ENCODE measurements at places on chromosomes 13 and 19.
A peak's percentile ranks its signal among the peaks of the same experiment; 100 is the strongest.

- DNase-seq = no peak
Observed at GRCh38 chr13:35712907-35713761, 236.6 kb upstream of the MAB21L1 start.

DNA sequence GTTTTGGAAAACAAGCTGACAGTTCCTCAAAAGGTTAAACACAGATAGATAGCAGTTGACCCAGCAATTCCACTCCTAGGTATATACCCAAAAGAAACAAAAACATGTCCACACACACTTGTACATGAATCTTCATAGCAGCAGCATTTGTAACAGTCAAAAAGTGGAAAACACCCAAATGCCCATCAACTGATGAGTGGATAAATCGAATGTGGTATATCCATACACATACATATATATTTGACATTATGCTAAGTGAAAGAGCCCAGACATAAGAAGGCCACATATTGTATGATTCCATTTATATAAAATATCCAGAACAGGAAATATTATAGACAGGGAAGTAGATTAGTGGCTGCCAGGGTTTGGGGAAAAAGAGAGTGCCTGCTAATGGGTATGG, 7.9 kb upstream of the HMGB1 start:
- no peak for DNase-seq

GRCh38 chr13:72692884-72693514, 34.4 kb downstream of the MZT1 start:
- DNase-seq = no peak

DNA sequence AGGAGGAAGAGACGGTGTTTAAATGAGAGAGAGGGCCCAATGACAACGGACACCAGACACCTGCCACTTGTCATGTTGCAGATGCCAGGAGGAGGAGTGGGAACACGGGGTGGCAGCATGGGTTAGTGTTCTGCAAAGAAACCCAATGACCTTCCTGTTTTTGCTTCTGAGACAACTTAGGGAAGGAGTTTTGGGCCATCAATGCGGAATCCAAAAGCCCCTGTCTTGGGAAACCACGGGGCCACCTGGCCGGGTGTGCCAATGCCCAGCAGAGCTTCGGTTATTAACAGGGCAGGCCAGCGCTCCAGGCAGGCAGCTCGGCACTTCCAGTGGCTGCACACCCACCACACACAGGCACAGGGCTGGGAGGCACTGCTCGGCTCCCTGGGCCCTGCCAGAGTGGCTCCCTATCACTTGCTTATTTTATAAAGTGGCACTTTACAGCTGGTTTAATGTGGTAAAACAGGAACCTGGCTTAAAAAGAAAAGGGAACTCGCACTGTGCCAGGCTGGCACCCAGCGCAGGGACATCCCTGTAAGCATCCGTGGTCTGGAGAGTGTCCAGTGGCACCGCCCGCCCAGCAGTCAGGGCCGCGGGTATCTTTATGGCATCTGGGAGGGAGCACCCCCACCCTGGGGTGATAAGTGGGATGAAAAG, 19.1 kb downstream of the ELL start:
- DNase-seq = peak; percentile 57

DNA sequence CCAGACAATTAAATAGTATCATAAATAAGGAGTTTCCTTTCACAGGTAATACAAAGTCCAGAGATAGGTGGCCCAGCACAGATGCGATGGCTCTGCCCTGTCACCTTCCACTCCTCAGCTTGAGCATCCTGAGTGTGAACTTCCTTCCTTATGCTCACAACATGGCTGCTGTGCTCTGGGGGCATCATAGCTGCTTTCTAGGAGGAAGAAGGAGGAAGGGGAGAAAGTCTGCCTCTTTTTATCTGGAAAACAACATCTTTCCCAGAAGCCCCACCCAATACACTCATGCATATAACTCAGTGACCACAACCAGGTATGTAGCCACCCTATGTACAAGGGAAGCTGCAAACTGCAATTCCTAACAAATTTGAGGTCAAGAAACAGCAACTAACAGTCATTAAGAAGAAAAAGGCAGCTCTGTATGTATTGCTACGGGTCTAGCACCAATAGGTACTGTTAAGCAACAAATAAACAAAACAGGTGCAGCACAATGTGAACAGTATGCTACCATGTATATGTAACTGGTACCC, 201.2 kb upstream of the UBL3 start:
- DNase-seq = no peak

GRCh38 chr19:10238172-10238783, 7.1 kb upstream of the S1PR2 start:
- no peak for DNase-seq

- DNase-seq = no peak
Observed at GRCh38 chr13:79185580-79185979, 220.5 kb downstream of the RBM26 start.

- DNase-seq = no peak
Observed at GRCh38 chr13:100724568-100724967, 50.0 kb upstream of the TMTC4 start.

DNA sequence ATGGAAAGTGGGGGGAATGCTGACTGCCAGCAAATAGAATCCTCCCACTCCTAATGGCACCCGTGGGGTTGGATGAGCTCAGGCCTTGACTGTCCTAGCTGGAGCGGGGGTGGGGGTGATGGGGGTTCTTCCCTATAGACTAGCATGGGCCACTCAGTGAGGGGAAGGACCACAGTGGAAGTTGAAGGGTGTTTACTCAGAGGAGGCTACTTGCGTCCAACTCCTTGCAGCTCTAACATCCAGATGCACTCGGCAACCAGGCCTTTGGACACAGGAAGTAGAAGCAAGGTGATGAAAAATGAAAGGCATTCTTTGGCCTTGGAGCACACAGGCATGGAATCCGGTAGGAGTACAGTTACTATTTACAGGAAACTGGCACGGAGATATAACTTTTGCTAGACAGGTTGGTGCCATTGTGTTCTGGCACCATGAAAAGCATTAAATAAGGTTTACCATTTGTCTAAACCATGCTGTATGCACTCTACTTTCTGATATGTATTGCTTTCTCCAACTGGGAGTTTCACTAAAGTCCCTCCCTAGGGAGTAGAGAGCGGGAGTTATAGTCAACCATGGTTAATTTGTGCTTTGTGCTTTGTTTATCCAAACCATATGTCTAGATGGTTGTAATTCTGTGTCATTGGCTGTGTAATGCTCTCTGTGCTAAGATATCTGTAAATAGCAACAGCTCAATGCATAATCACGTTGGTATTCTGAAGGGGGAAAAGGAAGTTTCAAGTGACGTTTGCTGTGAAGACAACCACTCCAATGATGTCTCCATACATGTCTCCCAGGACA, 125.3 kb downstream of the TSHZ3 start:
- no peak for DNase-seq

DNA sequence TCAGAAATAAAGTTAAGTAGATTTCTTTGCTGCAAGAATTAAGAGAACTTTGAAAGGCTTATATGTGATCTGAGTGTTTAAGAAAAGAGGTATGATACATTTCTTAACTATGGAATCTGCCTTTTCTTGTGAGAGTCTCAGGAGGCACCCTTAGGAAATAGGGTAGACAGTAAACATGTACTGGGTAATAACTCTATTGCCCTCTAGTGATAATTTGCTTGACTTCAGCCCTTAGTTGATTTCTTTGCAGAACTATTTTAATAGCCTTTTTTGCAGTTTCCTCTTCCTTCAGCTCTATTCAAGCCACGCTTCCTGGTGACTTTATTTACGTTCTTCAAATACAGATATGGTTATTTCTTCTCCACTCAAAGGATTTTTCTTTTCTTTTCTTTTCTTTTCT, 37.0 kb upstream of the CCNA1 start:
- DNase-seq = peak; percentile 64

GRCh38 chr13:75881109-75881775, 245.1 kb downstream of the LMO7 start:
- DNase-seq = peak; percentile 14

DNA sequence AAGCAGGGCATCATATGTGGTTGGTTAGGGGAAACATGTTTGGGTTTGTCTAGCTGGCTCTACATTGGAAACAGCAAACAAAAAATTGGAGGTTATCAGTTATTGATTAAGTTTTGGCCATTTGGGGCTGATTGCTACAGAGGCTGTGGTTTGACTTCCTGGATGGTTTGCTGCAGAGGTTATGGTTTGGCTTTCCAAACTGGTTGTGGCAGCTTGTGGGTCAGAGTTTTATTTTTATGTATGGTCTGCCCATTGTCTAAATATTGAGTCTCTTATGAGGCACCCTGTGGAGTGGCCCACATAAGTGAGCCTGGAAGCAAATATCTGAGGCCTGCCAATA, 261.6 kb downstream of the GPC5 start:
- no peak for DNase-seq

GRCh38 chr19:50325310-50326100, 3.7 kb downstream of the KCNC3 start:
- DNase-seq = peak; percentile 73

DNA sequence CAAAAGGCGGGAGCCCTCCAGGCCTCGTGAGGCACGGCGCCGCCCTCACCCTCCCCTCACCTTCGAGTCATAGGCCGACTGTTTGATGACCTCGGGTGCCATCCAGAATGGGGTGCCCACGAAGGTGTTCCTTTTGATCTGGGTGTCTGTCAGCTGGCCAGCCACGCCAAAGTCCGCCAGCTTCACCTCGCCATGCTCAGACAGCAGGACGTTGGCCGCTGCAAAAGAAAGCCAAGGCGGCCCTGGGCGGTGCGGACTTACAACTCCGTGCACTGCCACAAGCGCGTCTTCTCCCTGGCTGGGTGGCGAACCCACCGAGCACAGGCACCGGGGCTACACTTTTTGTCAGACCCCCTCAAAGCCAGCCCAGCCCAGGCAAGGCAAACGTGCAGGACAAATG, 102.1 kb downstream of the STK24 start:
- DNase-seq = no peak

DNA sequence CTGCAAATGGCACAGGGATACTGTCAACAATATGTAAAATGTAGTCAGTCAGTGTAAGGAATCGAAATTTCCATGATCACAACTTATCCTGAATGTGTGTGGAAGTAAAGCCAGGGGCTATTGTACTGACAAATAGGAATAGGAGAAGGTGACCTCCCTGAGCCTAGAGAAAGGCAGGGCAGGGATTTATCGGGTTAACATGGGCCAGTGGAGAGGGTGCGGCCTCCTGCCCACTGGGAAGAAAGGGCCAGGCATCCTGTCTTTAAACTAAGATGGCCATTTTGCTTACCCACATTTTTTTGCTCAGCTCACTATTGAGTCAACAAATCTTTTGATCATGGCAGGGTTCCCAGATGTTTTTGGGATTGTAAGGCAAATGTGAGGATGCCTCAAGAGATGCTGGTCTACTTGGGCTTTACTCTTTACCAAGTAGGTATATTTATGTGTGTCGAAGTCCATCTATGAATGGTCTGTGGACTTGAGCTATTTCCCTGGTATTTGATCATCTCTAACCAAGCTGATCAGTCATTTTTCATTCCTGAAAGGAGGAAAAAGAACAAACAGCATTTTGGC, 116.6 kb upstream of the RNF113B start:
- no peak for DNase-seq

DNA sequence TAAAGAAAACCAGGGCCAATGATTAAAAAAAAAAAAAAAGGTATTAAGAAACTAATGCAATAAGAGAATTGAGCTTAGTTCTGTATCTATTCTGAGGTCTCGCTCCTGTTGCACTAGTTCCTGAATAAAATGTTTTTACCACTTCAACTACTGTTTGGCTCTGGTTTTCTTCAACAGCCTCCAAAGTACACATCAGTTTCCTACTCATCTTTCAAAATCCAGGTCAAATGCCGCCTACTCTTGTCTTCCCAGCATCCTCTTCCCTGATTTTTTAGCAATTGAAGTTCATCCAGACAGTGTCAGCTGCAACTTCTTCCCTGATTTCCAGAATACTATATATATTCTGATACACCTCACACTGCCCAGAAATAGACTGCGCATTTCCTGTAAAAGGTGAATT, 1.4 kb upstream of the RCBTB1 start:
- DNase-seq = no peak

DNA sequence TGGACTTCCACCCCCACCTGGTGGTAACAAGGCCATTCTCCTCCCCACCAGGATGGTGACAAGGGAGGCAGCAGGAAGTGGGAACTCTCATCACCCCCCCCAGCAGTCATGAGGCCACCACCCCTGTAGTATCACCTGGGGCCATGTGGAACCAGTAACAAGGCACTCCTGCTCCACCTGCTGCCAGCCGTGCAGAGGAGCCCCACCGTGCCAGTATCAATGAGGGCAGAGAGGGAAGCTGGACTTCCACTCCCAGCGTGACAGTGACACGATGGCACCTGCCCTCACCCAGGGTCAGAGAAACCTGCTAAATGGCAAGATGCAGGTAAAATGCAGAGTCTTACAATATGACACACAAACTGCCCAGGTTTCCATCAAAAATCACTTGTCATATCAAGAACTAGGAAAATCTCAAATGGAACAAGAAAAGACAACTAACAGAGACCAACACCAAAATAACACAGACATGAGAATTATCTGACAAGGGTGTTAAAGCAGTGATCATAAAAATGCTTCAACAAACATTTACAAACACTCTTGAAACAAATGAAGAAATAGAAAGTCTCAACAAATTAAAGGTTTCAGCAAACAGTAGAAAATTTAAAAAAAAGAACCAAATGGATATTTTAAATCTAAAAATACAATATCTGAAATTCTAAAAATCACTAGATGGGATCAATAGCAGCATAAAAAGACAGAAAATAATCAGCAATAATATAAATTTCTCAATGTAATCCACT, 9.1 kb upstream of the SPACA7 start:
- DNase-seq = no peak

- no peak for DNase-seq
Observed at GRCh38 chr13:103952183-103952582, 886.0 kb upstream of the SLC10A2 start.

GRCh38 chr13:107459430-107459829, 755.9 kb downstream of the LIG4 start:
- DNase-seq = no peak

GRCh38 chr13:75318138-75318833, 163.7 kb downstream of the TBC1D4 start:
- no peak for DNase-seq

DNA sequence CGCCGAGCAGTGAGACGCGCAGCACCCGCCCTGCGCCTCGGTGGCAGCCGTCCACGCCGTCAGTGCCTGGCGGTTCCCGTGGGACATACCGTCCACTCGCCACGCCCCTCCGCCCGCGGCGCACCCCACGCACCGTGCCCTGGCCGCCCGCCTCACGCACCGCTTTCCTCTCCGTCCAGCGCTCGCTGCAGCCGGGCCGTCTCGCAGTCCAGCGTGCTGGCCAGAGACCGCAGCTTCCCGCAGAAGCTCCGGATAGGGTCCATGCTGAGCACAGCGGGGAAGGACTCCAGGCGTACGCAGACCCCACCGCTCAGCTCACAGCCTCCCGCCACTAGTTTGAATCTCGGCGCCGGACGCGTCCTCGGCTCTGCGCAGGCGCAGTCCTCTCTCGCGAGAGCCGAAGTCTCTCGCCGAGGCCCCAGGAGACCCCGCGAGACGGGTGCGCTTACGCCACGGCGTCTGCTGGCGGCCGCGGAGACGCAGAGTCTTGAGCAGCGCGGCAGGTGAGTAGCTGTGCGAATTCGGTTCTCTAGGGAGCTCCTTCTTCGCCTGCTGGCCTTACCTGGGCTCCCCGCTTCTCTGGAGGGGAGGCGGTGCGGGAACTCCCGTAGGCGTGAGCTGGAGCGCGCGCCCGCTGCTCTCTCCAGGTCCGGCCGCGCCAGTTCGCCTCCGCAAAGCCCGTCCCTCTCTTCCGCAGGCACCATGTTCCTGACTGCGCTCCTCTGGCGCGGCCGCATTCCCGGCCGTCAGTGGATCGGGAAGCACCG, at the start of the genes MRPL57 and SKA3:
Gene MRPL57 (plus strand): TSS at position 444 of the 767 bp plus-strand sequence. CDS start 259 bp downstream, at position 703.
Gene SKA3 (minus strand): TSS at position 338 of the 767 bp plus-strand sequence. CDS start 75 bp downstream, at position 263.
- DNase-seq = peak; percentile 95

Measured in inflammatory macrophage treated with lipopolysaccharide for 4 hours (primary cell).